ENCODE measurements at places on chromosomes 12 and 14.

DNA sequence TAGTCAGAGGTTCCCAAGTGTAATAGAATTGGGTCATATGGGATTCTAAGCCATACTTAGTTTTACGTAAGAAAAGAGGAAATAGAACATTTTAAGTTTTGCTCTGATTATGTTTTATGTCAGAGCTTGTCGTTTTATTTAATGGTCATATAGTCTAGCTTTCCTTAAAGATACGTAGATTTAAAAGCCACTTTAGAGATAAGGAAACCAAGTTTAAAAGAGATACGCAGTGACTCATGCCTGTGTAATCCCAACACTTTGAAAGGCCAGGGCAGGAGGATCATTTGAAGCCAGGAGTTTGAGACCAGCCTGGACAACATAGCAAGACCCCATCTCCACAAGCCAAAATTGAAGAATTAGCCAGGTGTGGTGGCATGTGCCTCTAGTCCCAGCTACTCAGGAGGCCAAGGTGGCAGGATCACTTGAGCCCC is 19.5 kb downstream of the MAPK1IP1L start:
- DNase-seq, result no peak

DNA sequence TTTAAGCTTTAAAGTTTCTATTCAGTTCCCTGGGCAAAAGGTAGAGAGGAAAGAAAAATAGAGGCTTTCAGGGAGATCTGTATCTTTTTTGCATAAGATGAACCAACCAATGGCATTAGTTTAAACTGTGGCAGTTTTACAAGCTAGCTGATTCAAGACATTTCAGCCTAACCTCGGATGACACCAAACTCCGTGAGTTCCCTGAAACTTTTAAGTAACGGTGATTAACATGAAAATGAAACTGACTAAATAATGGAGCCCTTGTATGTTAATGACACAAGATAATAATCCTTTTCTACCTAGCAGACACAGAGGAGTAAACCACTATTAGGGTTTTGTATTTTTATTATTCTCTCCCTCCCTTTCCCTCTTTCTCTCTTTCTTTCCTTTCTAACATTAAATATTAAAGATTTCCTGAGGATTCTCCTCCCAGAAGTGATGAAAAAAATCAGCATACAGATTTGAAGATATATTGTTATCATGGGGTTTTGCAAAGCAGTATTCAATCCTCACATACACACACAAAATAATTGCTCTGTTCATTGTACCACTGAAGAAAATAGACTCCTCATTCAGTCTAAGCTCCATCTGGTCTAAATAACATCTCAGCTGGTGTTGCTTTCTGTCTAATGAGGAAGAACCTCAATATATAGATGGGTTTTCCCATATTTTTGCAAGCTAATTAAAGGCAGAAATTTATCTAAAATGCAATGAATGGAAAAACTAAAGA is 483.8 kb downstream of the NOVA1 start:
- no peak for DNase-seq

GRCh38 chr12:52181746-52182145 is 10.1 kb downstream of the KRT80 start:
- no peak for DNase-seq

DNA sequence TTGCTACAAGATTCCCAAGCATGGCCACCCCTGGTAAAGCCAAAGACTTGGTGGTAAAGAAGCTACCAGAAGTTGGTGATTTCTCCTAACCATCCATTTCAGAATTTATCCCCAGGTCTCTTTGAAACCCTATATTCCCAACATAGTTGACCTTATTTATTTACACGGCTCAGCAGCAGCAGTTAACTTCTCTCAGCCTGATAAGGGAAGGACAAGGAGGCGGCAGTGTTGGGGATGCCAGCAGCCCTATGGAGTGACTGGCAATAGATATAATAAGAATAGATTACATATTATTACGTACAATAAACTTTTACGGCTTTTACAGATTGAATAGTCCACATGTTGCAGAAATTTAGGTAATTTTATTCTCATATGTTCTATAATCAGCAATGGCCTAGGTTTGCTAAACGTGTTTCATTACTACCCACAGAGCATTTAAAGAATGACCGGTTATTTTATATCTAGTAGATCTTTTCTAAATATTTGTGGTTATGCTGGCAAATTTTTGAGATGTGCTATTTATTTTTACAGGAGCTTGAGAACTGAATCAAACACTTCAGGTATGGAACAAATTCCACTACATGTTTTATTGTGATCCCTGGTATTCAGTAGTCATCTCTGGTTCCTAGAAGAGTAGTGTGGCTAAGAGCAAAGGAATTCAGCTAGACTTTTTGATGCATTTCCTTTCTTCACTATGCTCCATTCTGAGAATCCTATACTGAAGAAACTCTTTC is 19.8 kb upstream of the PALS1 start:
- DNase-seq, result no peak

DNA sequence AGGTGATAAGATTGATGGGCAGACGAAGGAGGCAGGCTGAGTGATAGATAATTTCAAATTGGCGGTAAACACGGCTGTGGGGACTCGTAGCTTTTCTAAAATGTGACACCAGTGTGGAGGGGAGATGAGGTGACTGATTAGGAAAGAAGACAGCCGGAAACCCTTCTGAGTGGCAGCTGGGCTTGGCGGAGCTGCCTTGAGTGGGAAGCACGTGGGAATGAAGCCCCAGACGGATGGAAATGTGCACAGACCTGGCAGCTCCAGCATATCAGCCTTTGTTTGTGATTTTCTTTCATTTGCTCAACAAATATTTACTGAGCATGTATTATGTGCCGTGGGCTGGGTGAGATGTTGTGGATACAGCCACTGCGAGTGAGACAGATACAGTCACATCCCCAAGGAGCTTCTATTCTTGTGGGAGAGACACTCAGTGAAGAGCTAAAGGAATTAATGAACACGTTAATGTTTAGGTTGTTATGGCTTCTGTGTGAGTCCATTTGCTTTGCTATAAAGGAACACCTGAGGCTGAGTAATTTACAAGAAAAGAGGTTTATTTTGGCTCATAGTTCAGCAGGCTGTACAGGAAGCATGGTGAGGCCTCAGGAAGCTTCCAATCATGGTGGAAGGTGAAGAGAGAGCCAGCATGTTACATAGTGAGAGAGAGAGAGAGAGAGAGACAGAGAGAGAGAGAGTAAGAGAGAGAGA is 65.5 kb upstream of the LHX5 start:
- no peak for DNase-seq

GRCh38 chr12:11542599-11542998 is 106.9 kb upstream of the ETV6 start:
- no peak for DNase-seq

DNA sequence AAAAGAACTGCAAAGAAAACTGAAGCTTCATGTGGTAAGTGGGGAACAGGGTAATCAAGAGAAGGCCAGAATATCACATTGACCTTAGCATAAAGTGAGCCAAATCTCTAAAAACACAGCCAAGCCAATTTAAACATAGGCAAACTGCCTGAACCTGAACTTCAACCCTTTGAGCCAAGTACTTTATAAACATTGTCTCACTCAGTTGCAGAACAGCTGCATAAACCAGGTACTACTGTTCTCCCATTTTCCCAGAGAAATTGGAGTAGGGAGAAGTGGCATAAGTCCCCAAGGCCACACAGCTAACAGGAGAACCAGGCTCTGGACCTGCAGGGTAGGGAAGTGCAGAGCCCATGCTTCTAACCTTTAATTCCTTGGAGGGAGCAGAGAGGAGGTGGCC is 30.4 kb upstream of the FKBP4 start:
- DNase-seq, result no peak

- DNase-seq, result no peak
Observed at GRCh38 chr14:21267886-21268616, 1.2 kb downstream of the HNRNPC start.

- DNase-seq, result no peak
Observed at GRCh38 chr14:77488558-77488957, 10.1 kb downstream of the ISM2 start.

- no peak for DNase-seq
Observed at GRCh38 chr12:13834241-13834640, 147.2 kb downstream of the GRIN2B start.

GRCh38 chr12:113103756-113104450 is 31.7 kb downstream of the RASAL1 start:
- peak; percentile 79 for DNase-seq

DNA sequence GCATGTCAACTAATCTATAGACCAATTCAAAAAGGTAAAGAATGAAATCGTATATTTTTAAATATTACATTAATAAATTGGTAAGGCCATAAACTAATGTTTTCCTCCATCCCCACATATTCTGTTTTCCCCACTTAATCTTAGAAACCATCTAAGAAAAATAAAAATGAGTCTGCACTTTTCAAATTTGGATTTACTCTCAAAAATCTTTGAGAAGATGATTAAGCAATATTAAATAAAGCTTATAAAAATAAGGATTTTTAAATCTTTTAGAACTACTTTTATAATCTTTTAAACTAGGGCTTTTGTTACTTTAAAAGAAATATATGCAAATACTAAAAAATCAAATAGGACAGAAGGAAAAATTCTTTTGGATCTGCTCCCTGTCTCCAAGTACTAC is 10.6 kb upstream of the HAL start:
- DNase-seq, result no peak

DNA sequence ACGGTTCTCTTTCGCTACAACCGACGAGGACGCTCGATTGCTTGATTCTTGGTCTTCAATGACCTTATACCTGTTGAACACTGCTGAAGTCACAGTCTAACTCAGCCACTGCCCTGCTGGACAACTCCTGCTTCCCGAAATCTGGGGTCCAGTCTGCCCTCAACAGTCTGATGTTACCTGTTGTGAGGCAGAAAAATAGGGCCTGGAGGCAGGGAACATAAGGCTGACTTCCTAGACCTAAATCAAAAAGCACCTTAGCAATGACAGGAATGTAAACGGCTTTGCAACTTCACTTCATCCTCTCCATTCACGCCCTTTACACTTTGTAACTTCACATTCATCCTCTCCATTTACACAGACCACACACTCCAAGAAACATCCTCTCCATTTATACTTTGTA is 597 bp upstream of the GLTP start:
- no peak for DNase-seq
